IPS DF 19.7 (cell line): ENCODE measurements at places on chromosomes 1 and 21.

GRCh38 chr1:103190766-103191165, 82.4 kb upstream of the COL11A1 start:
- no peak for DNase-seq

DNA sequence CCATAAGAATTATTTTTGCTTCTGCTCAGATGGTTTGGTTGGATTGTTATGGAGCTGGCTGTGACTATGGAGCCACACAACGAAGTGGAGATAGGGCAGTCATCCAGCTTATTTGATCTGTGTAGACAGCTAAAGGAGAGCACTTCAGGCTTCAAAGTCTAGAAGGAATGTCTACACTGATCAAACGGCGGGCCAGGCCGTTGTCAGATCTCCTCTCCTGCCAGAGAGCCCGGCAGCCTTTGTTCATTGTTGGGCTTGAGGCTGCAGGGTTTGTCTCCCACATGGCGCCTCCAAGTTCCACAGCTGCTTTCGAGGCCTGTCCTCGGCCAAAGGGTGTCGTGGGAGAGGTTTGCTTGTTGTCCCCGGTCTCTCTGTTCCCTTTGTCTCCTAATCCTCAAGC, 2.8 kb upstream of the STMN1 start:
- no peak for DNase-seq

GRCh38 chr1:53766831-53767405, 28.0 kb upstream of the GLIS1 start:
- DNase-seq, result no peak

GRCh38 chr1:184388971-184389370, 2.1 kb downstream of the C1orf21 start:
- DNase-seq, result no peak

GRCh38 chr1:227094249-227094966, 154.3 kb downstream of the COQ8A start:
- no peak for DNase-seq

DNA sequence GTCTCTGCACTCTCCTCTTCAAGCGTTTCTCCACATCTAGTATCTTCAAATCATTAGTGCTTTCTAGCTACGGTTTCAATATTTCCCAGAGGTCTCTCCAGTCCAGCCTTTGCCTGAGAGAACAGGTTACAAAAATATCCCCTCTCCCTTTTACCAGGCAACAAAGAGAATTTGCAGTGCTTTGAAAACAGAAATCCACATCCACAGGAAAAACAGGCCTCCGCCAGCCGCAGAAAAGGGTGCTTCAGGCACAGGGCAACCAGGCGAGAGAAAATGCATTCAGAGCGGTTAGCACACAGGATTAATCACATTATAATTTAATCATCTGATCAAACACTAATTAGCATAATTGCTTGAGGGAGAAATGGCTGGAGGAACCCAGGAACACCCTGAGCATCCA, 13.8 kb downstream of the DSCAM start:
- no peak for DNase-seq

GRCh38 chr1:201539561-201540431, 869 bp downstream of the NAV1 start:
- DNase-seq, result no peak

- DNase-seq, result no peak
Measured at GRCh38 chr1:47438165-47439016, 547 bp downstream of the FOXD2 start.

GRCh38 chr1:155680531-155680930, 8.0 kb downstream of the YY1AP1 start:
- DNase-seq, result no peak

DNA sequence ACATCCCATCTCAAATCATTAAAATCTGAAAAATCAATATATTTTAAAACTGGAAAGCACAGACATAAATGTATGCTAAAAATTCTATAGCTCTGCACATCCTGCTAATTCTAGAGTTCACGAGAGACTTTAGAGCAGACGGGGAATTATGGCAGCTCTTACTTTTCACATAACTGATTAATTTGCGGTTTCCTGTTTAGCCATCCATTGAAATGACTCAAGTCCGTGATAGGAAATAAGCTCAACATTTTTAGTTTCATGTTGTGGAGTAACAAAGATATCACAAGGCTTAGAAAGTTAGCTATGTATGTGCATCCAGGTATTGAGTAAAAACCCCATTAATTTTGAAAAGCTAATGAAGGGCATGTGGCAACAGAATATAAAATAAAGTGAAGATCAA, 123.2 kb downstream of the SMYD2 start:
- DNase-seq, result no peak

- no peak for DNase-seq
Measured at GRCh38 chr1:82483146-82483545, 682.4 kb downstream of the ADGRL2 start.

- no peak for DNase-seq
Measured at GRCh38 chr21:43637530-43638158, 21.6 kb downstream of the HSF2BP start.

DNA sequence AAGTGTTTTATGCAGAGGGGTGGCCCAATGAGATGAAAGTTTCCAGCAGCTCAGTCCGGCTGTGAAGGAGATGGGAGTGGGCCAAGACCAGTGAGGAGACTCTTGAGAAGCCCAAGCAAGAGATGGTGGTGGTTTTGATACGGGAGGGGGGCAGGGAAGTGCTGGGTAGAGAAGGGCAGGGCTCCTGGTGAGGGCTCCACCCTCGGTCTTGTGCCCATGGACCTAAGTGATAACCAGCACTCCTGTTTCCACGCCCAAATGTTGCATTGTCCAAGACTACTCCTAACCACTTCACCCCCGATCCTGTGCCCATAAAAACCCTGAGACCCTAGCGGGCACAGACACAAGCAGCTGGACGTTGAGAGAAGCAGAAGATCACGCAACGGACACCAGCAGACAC, 140.9 kb downstream of the MIS18A start:
- DNase-seq, result no peak

GRCh38 chr1:21534674-21535378, 25.6 kb downstream of the ALPL start:
- no peak for DNase-seq

- no peak for DNase-seq
Measured at GRCh38 chr1:44021581-44022321, 9.5 kb downstream of the SLC6A9 start.

GRCh38 chr1:156838972-156839371, 19.9 kb downstream of the INSRR start:
- no peak for DNase-seq

DNA sequence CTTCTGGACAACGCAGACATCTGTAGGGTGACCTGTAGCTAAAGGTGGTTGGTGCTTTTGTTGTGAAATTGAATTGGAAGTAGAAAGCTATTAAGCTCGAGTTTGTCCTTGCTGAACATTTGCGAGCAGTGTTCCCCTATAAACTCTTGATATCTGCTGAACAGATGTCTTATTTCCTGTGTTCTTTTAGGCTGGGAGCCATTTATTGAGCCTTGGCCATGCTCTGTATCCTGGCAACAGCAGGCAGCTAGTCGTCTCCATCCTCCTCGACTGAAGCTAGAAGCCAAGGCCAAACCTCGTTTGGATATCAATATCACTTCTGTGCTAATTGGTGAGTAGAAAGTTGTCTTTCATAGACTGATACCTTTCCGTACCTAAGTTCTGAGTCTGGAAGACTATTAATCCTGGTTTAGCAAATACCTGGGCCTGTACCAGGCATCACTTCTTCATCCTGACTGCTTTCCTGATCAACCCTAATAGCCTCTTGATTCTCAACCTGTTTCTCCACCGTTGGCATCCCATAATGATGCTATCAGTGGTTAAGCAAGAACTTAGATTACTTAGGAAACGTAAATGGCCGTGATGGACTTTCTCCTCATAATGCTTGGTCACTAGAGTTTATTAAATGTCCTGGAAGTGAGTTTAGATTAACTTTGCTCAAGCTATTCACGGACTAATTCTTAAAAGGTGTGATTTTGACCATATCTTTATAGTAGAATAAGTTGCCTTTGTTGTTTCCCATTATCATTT, 103.4 kb downstream of the VPS13D start:
- DNase-seq, result no peak

DNA sequence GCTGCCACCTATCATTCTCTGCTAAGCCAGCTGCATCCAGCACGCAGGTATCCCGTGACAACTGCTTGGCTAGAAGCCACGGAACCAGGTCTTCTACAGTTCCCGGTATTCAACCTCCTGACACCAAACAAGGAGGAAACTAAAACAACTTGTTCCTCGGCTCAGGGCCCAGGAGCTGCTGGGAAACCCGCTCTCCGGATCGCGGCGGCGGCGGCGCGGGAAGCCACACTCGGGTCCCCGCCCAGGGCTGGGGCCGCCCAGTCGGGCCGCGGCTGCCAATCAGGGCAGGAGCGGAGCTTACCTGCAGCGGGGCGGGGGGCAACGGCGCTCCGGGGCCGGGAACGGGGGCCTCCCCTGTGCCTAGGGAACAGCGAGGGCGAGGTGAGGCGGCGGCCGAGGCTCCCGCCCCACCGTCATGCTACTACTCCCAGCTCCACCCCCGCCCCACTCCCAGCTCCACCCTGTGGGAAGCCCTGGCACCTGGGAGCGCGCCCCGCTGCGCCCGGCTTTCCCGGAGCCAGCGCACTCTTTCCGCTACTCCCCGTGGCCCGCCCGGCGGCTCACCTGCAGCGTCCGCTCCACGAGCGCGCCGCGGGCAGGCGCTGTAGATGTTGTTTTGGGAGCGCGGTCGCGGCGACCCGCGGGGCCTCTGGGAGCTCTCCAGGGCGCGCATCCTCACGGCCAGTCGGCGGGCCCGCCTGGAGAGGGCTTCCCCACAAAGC, 12.1 kb downstream of the IL24 start:
- DNase-seq, result no peak

DNA sequence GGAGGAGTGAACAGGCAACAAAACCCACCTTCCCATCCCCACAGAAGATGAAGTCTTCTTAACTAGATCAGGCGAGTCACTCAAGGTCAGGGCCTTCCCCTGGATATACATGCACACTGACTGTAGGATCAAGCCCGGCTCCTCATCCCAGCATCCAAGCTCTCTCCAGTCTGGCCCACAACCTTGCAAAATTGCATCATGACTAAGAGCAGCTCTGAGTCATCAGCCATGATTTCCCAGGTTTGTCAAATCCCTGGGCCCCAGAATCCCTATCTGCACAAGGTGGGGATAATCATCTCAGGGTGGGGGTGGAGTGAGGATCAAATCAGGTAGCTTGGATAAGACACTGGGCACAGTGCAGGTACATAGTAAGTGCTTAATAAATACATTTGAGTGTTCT, 199.3 kb upstream of the GRIK3 start:
- DNase-seq, result no peak

GRCh38 chr21:41167348-41168342, at the start of gene BACE2:
TSS of gene BACE2 (plus strand) at chr21:41168160. CDS start at chr21:41168264, 104 bp downstream.
- no peak for DNase-seq

GRCh38 chr1:225650179-225650578, 2.7 kb downstream of the ENAH start:
- DNase-seq, result no peak

DNA sequence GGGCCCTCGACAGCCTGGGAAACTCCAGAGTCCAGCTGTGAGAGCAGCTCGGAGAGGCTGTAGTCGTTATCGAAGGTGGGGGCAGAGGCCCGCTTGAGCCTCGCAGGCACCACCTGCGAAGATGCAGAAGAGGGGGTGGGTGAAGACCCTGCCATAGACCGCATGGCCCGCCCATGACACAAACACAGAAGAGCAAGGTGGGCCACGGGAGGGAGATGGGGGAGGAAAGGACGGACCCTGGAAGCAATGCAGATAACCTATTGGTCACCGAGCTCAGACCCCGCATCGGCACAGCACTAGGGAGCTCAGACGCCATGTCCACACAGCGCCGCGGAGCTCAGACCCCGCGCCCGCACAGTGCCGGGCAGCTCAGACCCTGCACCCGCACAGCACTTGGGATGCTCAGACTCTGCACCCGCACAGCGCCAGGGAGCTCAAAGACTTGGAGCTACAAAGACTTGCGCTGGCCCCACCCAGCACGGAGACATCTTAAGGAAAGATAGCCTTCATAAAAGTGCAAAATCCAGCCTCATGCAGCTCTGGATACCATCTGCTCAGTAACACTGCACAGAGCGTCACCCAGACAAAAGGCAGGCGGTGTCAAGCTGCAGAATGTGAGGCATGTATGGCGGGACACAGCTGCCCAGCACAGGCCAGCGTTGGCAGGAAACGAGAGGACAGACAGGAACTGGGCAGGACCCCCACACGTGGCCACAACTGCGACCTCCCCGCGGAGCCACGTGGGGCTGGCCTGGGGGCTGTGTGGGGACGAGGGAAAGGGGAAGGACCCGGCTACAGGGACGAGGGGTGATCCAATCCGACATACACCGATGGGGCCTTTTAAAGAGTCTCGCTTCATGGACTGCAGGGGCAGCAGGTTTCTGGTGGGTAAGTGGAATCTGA, 22.6 kb downstream of the RIPK4 start:
- no peak for DNase-seq

- no peak for DNase-seq
Measured at GRCh38 chr1:231395076-231395997, 26.8 kb downstream of the EGLN1 start.

GRCh38 chr1:17586172-17586964, 46.9 kb downstream of the ARHGEF10L start:
- DNase-seq, result no peak

GRCh38 chr1:83029916-83030315, 969.0 kb downstream of the TTLL7 start:
- no peak for DNase-seq

GRCh38 chr1:53576381-53576801, 117.2 kb downstream of the DMRTB1 start:
- DNase-seq, result no peak

DNA sequence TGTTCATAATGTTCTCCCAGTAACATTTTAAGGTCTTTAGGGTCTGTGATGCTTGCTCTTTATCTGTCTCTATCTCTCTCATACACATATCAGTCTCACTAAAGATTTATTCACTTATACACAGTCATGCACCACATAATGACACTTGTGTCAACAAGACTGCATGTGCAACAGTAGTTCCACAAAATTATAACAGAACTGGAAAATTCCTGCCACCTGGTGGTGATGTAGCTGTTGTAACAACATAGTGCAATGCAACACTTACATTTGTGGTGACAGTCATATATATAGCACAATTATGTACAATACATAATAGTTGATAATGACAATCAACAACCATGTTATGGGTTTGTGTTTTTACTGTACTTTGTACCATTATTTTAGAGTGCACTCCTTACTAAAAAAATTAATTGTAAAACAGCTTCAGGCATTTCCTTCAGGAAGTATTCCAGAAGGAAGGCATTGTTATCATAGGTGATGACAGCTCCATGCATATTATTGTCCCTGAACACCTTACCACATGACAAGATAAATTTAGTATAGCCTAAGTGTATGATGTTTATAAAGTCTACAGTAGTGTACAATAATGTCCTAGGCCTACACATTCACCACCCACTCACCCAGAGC, 8.1 kb downstream of the TDRD5 start:
- no peak for DNase-seq
